Fibroblast of skin of abdomen (primary cell): ENCODE measurements at places on chromosomes 16 and 17.
A peak's percentile ranks its signal among the peaks of the same experiment; 100 is the strongest.

GRCh38 chr17:16975744-16976625, 4.1 kb upstream of the TNFRSF13B start:
- peak; percentile 38 for DNase-seq

GRCh38 chr16:69563605-69564580, 1.9 kb upstream of the NFAT5 start:
- DNase-seq: peak; percentile 31

DNA sequence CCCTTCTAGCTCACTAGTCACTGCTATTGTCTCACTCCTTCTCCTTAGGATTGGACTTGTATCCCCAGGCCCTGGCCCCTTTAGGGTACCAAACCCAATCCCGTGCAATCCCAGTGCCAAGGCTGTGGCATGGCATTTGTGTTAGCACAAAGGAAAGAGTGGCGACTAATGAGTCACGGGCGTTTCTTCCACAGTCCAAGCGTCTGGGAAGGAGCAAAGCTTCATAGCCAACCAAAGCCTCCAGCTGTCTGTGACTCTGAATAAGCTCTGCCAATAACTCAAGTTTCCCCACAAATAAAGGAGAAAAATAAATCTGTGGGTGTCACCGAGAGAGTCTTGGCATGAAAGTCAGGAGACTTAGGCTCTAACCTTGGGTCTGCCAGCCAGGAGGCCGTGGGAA, 54.6 kb upstream of the COX10 start:
- no peak for DNase-seq

GRCh38 chr17:29061036-29061435, 18.1 kb downstream of the PIPOX start:
- DNase-seq: no peak

- no peak for DNase-seq
Observed at GRCh38 chr17:8944748-8945147, 20.8 kb downstream of the PIK3R5 start.

- DNase-seq: peak; percentile 18
Observed at GRCh38 chr17:68849673-68850610, 105.2 kb downstream of the ABCA8 start.

GRCh38 chr16:5175266-5175665, 77.7 kb upstream of the EEF2KMT start:
- DNase-seq: no peak

DNA sequence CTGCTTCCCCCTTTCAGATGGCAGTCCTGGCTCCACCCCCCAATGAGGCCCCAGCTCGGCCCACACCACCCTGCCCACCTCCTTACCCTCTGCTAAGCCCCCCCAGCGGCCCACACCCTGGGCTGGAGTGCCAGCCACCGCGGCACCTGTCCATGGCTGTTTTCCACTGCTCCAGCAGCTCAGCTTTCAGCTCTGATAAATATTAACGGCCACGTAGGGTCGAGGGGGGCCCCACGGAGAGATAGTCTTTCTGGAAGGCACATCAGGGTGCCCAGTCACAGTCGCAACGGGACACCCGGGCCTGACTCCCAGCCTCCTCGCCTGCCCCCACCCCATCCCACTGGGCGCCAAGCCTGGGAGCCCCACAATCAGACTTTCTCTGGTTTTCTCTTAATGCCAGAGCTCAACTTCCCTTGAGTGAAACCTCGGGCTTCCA, 46.5 kb upstream of the CIBAR2 start:
- no peak for DNase-seq

DNA sequence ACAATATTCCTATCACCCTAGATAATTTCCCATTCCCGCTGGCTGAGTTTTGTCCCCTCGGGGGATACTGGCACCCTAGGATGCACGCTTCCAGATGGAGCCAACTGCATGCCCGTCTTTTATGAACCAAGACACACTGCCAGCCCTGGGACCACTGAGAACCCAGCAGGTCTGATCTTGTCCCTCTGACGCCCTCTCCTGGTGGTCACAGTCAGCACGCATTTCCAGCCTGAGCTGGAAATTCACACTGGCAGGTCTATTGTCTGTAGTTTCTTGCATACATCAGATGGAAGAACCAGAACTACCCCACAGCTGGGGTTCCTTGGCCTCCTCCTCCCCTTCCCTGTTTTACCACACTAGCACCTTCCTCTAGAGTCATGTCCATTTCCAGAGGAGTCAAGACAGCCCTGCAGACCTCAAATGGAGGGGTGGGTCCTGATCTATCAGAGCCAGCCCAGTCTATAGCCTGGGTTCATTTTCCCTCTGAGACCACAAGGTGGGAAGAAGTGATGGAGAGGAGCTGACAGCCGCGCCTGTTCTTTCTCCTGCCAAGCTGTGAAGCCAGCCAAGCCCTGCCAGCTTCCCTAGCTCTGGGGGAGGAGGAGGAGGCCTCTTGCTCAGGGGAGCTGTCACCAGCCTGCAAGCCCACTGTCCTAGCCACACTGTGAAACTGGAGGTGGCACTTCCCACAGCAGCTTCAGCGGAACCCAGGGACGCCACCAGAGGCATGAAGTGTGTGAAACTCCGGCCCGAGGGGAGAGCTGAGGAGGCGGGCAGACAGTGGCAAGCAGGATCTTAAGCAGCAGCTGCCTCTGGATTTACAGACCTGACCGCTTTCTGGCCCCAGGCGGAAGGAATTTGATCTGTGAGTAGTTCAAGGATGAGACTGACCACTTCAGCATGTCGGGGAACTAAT, 29.3 kb downstream of the MXRA7 start:
- peak; percentile 58 for DNase-seq

- no peak for DNase-seq
Observed at GRCh38 chr17:6110592-6110991, 40.4 kb downstream of the WSCD1 start.

DNA sequence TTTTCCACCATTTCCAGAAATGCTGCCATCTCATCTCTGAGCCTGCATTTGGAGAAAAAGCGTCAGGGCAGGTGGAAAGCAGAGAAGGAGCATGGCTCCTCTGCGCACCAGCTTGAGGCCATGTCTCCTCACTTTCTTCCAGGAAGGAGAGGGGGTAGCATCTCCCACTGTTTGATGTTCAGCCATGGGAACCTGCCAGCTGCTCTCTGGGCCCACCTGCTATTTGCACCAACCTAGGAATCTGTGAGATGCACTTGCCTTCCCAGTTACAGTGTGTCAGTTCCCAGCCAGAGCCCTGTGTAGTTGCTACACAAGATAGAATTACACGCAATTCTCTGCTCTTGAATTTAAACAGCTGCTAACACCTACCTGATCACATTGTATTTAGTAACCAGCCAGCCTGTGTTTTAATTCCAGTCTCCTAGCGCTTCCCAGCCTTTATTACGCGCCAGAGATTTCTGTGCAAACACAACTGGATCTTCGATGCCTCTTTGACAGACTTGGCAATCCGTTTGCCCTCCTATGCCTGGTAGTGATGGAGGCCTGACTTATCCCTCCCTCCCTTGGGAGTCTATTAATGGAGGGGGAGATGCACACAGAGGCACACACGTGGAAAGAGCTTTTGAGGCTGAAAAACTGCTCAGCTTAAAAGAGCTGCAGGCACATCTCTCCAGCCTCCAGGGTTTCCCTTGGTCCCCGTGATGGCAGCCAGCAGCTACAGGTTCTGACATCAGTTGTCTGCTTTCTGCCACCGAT, 98.1 kb upstream of the SEC14L1 start:
- DNase-seq: no peak

GRCh38 chr17:48148854-48149786, 41.6 kb downstream of the SNX11 start:
- peak; percentile 46 for DNase-seq

- DNase-seq: no peak
Observed at GRCh38 chr17:17091276-17091675, 49.0 kb downstream of the MPRIP start.

- DNase-seq: no peak
Observed at GRCh38 chr17:17751489-17752088, 70.3 kb downstream of the RAI1 start.

- DNase-seq: no peak
Observed at GRCh38 chr16:87351320-87351698, 32.3 kb downstream of the FBXO31 start.

- DNase-seq: peak; percentile 45
Observed at GRCh38 chr17:5821803-5822202, 237.5 kb upstream of the NLRP1 start.
